SHP77 treated with DMSO at 0.1 percent for 48 hours (cell line): ENCODE measurements at places on chromosomes 5 and 9.
A peak's percentile ranks its signal among the peaks of the same experiment; 100 is the strongest.

GRCh38 chr9:99859243-99859980 lies 37.7 kb downstream of the NR4A3 start:
- no peak for DNase-seq

DNA sequence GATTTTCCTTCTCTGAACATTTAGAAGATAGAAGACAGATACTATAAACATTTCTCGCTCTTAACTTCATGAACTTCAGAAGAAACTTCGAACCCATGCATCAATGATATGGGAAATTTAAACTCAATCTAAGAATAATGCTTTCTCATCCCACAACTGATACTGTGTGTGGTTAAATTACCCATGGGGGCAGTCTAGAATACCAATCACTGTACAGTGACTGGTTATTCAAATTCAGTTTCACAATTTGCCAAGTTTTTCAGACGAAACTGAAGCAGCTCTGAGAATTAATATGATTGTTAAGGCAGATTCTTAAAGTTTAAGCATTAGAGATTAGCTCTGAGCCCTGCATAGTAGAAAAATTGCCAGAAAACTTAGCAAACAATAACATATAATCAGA lies 431.0 kb downstream of the SH3GL2 start:
- no peak for DNase-seq

DNA sequence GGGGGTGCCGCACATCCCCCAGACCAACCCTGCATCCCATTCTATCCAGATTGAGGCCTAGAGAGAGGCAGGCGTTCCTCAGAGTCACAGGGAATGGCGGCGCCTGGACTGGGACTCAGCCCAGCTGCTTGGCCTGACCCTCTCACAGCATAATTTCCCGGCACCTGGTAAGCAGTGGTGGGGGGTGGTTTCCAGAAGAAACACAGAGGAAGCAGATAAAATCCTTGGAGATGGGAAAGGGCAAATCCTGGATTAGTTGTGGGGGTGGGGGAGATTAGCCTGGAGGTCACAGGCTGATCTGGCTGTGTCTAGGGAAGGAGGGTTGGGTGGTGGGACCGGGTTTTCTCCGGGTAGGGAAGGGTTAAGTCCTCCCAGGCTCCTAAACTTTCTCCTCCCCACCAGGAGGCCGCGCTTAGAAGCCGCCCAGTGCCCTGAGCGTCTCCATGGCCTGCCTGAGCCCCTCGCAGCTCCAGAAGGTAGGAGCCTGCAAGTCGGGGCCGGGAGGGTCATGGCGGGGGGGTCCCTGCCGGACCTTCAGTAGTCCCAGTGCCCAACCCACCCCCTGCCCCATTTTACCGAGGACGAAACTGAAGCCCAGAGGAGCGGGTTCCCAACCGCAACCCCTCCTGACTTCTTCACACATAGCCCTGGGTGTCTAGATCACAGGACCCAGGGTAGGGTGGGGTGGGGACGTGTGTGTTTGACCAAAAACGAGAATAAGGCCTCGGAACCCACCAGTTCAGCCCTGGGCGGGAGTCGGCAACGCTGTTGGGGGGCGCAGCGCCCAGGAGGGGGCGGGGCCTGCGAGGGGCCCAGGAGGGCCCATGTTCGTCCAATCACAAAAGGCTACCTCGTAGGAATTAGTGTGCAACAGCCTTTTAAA lies 1.3 kb downstream of the PHYHD1 start:
- DNase-seq, result peak; percentile 16

DNA sequence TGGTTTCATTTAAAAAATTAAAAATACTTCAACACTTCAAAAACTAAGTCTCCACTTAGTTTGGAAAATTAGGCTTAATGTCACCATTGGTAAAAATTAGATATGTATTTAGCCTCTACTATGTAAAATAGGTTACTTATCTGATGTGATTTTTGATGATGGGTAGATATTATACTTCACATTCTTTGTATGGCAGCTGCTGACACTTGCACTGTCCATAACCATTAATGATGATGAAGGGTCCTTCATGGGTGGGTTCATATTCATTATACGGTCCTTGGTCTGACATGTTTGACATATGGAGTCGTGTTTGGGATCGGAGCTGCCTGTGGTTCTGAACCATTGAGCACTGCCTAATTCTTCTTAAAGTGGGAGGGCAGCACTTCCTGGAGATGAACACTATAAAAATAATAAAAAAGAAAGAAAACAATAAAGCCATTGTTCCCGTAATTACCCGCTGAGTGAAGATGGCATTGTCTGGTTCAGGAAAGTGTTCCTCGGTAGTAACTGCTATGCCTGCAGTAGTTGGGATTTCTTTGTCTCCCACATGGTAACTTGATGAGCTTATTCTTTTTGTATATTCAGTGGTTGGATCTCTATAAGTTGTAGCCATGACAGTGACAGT lies 2.2 kb downstream of the LRRTM2 start:
- no peak for DNase-seq

- no peak for DNase-seq
These were observed 33.5 kb downstream of the ANXA6 start for GRCh38 chr5:151123897-151124751.

DNA sequence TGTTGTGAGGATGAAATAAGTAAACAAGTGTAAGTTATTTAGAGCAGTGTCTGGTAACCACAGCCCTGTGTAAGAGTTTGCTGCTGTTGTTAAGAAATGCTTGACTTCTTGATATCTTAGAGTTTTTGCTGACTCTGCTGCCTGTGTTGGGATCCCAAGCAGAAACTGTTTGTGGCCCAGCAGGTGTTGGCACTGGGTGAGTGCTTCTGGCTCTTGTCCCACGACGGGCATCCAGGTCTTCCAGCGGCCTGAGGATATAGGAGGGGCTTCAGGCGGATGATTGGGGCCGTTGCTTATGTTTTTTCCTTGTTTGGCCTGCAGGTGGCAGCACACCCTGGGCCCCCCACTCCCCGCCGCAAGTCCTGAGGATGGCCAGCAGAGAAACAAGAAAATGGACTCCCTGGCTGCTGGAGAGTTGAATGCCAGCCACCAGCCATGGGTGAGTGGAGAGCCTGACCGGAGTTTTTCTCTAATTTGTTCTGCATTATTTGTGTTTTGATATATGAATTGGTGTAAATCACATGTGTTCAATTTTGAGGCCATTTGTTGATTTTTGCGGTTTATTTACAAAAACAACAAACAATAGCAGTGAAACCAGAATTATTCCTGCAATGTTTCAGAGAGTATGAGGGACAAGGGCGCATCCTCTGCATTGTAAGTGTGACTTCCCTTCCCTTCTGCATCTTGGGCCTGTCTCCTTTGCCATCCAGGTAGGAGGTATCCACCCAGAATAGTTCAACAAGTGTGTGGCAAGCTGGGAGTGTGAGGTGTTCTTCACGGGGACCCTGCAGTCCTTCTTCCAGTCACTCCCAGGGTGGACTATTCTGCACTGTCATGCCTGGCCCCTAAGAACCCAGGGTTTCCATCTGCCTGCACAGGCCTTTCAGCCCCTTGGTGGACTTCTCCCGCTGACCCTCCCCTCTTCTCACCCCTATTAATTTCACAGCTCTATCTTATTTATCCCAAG lies 50.3 kb downstream of the SLC22A5 start:
- DNase-seq, result peak; percentile 59

DNA sequence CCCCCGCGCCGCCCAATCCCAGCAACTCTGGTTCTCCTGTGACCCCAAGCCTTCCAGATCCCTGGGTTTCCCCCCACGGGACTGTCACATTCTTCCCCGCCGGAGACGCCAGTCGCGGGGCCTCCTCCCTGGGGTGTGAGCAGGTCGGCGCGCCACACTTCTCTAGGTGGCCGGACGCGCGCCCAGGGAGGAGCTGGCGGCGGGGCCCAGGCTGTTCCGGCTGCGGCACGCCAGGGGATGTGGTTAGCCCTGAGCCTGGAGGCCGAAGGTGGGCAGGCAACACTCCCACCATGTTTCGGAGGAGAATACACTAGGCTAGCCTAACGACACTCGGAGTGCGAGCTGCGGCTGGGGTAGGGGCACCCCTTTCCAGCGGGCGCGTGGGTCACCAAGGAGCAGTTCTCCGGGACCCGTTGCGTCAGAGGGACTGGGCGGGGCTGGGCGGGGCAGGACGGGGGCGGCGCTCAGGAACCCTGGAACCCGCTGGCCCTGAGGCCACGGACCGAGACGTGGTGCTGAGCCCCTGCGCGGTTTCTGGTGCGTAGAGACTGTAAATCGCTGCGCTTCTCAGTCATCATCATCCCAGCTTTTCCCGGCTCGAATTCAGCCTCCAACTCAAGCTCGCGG lies at the start of gene SLC27A6:
Gene SLC27A6, plus strand, starts transcription at position 478 of the 627 bp plus-strand sequence. CDS start 650 bp downstream, outside the sequence.
- DNase-seq, result no peak

- DNase-seq, result no peak
These were observed 416.2 kb downstream of the ENC1 start for GRCh38 chr5:74224331-74224730.

DNA sequence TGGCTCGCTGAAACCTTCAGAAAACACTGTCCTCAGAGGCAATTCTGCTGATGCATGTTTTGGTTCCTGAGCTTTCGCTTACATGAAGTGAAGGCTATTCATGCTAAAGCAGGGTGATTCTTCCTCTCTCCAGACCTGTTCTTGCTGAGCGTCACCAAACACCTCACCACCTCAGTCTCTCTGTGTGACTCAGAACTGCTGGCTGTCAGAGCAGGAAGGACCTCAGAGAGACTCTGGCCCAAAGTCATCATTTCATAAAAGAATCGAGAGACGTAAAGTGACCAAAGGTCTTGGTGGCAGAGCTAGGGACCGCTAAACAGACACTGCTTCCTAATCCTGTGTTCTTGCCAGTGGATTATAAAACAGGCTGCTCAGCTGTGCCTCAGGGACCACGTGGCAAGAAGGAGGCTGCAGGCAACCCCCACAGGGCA lies 73.8 kb downstream of the LHFPL2 start:
- no peak for DNase-seq

DNA sequence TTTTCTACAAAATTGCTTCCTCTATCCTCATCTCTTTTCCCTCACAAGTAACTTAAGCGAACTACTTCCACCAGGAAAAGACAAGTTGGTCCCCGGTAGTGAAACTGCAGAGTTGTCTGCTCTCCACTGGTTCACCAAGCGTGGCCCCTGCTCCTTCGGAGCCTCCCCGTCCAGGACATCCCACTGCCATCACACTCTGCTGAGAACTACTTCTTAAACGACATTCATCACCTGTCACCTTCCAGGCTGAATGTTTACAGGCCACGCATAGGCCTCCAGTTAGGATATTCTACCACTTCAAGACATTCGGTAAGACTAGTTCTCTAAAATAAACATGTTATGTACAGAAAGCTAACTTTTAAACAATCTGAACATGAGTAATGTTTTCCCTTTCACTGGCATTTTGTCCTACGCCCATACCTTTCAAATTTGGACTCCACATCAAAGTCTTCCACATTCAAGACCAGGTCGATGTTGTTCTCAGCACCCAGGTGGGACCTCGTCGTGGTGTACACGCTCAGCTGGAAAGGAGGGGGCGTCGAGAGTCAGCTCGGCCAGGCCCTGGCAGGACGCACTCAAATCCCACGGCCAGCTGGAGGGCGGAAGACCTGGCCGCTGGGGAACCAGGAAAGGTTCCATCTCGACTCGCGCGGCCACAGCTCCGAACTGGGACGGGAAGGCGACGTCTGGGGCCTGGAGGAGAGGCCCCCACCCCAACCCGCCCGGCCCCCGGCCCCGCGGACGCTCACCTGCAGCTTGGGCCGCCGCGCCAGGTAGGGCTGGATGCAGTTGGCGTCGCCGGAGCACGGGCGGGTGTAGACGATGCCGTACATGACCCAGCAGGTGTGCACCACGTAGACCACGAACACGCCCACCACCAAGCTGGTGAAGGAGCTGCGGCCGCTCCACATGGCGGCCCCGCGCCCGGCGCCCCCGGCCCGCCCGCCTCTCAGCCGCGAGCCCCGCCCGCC lies 683 bp downstream of the CLPTM1L start:
- no peak for DNase-seq

DNA sequence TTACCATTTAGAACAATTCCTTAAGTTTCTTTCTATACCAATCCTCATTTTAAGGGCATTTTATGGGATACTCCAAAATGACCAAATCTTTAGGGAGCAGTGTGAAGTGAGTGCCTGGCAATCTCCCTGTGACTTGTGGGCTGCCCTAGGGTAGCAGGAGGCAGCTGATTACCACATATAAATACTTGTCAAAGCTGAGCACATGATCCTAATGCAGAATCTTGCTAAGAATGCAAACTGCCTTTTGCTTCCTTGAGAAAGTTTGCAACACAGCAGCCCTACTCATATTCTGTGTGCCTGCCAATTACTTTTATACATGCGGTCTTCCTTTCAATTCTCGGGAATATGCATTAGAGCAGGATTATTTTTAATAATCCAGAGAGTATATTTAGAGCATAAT lies 18.2 kb upstream of the NREP start:
- DNase-seq, result no peak

DNA sequence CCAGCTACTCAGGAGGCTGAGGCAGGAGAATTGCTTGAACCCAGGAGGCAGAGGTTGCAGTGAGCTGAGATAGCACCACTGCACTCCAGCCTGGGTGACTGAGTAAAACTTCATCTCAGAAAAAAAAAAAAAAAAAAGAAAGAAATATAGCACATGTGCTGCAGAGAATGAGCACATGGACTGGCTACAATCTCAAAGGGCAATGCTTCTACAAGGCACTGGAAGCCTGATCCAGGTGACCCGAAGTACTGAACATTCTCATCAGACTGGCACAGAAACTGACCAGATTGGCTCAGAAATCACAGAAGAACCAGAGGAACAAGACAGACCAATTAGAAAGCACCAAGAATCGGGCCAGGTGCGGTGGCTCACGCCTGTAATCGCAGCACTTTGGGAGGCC lies 4.8 kb downstream of the DYNC2I2 start:
- DNase-seq, result no peak

DNA sequence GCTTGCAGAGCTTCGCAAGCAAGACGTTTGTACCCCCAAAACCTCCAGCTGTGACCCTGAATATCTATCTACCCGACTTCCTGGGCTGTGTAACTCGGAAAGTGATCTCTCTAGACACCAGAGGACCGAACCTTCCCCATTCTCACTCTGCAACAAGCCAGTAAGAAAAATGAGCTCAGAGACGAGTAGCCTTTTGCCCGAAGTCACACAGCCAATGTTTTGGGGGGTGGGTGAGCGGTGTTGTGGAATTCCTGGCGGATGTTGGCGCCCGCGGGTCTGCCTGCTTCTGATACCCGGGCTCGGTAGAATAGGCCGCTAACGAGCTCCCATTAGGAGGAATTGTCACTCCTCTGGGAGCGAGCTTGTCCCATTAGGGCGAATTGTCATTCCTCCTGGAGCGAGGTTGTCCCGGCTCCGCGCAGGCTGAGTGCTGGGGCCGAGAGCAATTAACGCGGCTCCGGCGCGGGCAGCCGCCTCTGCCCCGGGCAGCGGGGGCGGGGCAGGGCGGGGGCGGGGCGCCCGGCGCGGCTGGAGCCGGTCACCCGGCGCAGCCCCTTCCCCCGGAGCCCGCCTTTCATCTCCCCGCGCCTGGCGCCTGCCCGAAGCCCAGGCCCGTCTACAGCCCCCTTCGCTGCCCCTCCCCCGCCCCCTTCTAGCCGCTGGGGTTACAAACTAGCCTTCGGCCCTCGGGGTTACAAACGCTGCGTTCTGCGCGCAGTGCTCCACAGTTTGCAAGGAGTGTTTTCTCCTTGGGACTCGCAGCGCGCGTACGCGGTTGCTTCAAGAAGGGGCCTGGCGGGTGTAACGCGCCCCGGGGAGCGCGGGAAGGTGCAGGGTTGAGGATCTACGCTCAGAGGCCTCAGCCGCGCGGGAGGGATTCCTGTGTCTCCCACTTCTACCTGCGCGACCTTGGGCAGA lies 3.5 kb upstream of the MSX2 start:
- DNase-seq, result no peak
